ENCODE measurements at places on chromosomes 11 and 22.

- no peak for DNase-seq
These were observed 627 bp upstream of the PEX26 start for GRCh38 chr22:18077087-18077638.

GRCh38 chr11:116855413-116855812 lies 18.0 kb upstream of the APOA1 start:
- no peak for DNase-seq

DNA sequence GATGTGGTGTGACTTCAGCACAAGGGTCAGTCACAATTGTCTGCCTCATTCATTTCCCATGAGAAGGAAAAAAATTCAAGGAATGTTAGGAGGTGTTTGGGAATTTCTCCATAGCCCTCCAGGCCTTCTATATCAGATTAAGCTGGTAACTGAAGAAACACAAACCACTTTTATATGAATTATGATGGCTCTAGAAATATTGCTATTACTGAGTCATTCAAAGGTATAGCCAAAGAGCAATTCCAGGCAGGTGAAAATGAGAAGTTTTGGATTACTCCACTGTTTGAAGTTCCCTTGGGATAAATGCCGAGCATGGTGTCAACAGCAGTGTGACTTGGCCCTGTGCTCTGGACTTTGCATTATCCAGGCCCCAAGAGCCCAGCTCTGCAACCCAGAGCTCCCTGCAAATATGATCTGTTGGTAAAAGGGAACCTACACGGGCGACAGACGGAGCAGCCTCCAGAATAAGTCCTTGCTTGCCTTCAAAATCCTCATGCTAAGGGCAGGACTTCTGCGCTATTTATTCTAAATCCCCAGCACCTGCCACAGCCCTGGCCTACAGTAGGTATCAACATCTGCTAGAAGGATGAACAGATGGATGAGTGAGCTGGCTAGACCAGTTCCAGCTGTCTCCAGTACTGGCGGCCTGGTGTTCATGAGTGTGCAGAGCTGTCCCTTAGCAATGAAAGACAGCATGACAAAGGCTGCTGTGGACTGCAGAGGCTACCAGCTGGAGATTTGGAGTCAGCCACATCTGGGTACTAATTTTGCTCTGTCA lies 67.5 kb upstream of the ZBED5 start:
- no peak for DNase-seq

GRCh38 chr11:79453617-79454016 lies 12.8 kb upstream of the TENM4 start:
- no peak for DNase-seq

DNA sequence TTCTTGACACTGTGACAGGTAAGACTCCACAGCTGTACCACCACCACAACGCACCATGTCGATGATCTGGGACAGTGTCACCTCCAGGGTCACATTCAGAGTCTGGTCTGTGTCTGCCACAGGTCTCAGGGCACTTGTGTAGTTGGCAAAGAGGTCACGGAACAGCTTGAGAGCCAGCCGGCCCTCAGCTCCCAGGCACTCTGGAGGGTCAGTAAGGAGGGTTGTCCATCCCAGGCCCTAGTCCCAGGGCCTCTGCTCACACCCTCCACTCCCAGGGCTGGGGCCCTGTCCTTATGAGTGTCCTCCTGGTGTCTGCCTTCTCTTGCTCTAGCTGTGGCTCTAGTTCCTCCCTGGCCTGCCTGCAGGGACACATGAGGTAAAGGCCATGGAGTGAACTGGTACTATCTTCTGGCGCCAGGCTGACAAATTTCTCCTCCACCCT lies 1.4 kb downstream of the CHRNA10 start:
- no peak for DNase-seq

GRCh38 chr22:43895986-43896645 lies 4.3 kb upstream of the PNPLA5 start:
- DNase-seq = no peak

GRCh38 chr11:74683279-74683871 lies 47.9 kb downstream of the CHRDL2 start:
- peak; percentile 26 for DNase-seq

- no peak for DNase-seq
These were observed 193.6 kb downstream of the CWF19L2 start for GRCh38 chr11:107263844-107264563.

DNA sequence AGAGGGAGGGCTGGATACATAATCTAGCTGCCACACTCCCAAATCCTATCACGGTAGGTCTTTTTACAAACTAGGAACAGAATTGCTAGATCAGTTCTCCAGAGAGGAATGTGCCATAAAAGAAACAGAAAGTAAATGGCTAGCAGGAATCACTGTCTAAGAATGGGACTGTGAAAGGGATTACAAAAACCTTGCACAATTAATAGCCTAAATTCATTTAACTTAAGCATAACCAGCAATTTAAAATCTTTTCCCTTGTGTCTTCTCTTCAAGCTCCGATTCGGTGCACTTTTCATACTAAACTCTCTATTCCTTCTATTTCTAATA lies 35.2 kb downstream of the APOL5 start:
- no peak for DNase-seq

GRCh38 chr11:35214792-35215193 lies 75.8 kb downstream of the CD44 start:
- no peak for DNase-seq

DNA sequence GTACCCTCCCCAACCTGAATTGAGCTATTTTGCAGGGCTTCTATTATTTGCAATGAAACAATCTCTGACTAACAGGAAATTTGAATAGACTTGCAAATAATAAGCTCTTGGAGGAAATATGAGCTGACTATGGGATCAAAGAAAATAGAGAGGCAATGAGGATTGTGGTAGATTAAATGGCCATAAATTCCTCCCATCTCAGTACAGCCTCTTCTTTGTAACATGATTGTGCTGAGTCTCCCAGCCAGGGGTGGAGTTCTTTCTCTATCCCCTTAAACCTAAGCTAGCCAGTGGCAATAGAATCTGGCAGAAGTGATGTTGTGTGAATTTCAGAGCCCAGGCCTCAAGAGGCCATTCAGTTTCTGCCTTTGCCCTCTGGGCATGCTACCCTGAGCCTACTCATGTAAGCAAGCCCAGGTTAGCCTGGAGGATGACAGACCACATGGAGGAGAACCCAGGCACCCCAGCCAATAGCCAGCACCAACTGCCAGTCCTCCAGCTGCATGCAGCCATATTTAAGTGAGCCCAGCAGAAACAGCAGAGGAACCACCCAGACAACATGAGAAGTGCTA lies 86.8 kb upstream of the TP53I11 start:
- DNase-seq = no peak

- DNase-seq = no peak
These were observed 45.3 kb upstream of the GCAT start for GRCh38 chr22:37762389-37762836.

DNA sequence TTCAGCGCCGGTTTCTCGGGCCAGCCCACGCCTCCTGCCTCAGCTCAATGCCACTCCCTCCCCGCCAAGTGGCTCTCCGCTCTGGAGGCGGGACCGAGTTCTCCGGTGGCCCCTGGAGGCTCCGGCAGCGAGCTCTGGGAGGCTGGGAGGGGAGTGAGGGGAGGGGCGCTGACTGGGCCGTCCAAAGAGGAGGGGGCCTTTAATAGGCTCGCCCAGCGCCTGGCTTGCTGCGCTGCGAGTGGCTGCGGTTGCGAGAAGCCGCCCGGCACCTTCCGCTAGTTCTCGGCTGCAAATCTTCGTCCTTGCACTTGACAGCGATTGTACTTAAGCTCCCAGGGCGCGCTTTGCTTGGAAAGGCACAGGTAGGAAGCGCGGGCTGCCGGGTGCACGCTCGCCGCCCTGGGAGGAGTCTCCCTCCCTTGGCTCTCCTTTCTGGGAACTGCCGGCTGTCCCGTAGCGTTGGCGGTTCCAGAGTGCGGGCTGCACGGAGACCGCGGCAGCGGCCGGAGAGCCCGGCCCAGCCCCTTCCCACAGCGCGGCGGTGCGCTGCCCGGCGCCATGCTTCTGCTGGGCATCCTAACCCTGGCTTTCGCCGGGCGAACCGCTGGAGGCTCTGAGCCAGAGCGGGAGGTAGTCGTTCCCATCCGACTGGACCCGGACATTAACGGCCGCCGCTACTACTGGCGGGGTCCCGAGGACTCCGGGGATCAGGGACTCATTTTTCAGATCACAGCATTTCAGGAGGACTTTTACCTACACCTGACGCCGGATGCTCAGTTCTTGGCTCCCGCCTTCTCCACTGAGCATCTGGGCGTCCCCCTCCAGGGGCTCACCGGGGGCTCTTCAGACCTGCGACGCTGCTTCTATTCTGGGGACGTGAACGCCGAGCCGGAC lies at the start of gene ADAMTS15:
ADAMTS15 (plus strand) TSS at position 230 of the 894 bp plus-strand sequence; CDS start at position 559, 329 bp downstream.
- peak; percentile 83 for DNase-seq

GRCh38 chr22:22721681-22722354 lies 77.4 kb downstream of the GGTLC2 start:
- no peak for DNase-seq

DNA sequence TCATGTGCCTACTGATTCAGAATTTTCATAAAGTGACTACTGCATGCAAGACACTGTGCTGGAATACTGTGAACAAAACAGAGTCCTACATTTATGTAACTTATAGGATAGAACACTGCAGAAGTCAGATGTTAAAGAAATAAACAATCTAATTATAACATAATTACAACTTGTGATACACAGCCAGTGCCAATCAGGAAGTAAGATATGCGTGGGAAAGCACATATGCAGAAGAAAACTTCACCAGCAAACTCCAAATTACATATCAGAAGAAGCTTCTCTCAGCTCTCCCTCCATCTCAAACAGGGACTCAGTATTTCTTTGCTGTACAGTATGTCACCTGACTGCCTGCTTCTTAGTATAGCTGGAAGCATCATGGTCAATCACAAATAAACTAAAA lies 37.4 kb downstream of the PAK1 start:
- no peak for DNase-seq

DNA sequence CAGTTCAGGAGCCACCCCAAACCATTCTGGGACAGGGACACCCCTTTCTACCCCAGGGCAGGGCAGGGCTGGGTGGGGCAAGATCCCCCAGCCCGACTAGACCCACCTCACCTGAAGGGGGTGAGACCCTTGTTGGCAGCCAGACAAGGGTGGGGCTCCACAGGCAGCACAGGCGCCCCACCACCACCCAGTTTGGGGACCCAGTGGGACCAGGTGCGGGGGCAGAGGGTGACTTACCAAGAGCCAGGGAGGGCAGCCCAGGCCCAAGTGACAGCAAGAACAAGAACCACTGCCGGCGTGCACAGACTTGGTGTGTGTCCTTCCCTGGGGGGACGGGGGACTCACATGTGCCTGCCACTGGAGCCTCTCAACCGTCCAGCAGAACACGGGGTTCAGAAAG lies 2.2 kb downstream of the ADM2 start:
- DNase-seq = no peak

- DNase-seq = no peak
These were observed 685.4 kb downstream of the BRD1 start for GRCh38 chr22:49142296-49142695.

DNA sequence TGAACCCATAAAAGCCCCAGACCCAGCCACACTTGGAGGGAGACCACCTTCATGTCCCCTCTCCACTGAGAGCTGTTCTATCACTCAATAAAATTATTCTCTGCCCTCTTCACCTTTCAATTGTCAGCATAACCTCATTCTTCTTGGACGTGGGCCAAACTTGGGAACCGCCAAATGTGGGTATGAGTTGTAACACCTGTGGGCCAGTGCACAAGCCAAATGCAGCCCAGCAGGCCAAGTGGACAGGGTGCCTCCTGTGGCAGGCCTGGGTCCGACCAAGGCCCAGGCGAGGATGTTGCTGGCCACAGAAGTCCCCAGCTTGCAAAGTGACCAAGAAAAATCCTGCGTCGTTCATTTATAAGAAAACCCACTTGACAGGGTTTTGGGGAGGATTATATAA lies 621.2 kb downstream of the METTL15 start:
- DNase-seq = no peak

- DNase-seq = no peak
These were observed 874 bp downstream of the APOL1 start for GRCh38 chr22:36253523-36254490.

GRCh38 chr22:19359554-19360299 lies 68.2 kb upstream of the CLTCL1 start:
- DNase-seq = no peak

DNA sequence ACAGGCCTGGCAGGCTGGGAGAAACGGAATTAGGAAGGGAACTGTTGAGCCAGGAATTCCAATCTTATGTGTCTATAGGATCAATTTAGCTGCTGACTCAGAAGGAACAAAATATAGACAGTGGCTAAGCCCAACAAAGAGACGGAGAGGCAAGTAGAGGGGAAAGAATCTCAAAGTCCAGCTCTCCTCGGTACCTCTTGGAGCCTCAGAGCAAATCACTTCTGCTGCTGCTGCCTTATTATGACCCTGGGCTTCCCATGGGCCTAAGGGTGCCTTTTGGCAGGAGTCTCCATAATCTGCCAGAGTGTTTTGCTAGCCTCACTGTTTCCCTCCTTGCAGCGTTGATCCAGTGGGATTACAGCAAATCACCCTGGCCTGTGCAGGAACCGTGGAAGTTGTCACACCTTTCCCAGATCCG lies 31.7 kb downstream of the PAX6 start:
- DNase-seq = no peak

GRCh38 chr11:125932301-125932700 lies 13.5 kb upstream of the VSIG10L2 start:
- no peak for DNase-seq

GRCh38 chr22:17258788-17259148 lies 39.5 kb upstream of the ADA2 start:
- DNase-seq = no peak

- no peak for DNase-seq
These were observed 828.2 kb downstream of the JRKL start for GRCh38 chr11:97218011-97218410.
